Neural crest cell (in vitro differentiated cells): ENCODE measurements at places on chromosomes 6 and 20. TPM values are rescaled to one million over a fixed set of nuclear protein-coding genes. Genes with fewer than 3 reads are reported as not detected.

The TBXT gene
- not detected in 2 replicates for total RNA-seq

The IBTK gene
- total RNA-seq, result 26.5 and 29.2 TPM in 2 replicates

The IL17F gene
- total RNA-seq, result not detected in 2 replicates

The IP6K3 gene
- total RNA-seq, result 0.72 and 0.89 TPM in 2 replicates

The COX4I2 gene
- total RNA-seq, result not detected in 2 replicates

The IMPG1 gene
- total RNA-seq, result not detected in 2 replicates

The PRSS35 gene
- total RNA-seq, result 3.3 and 3.9 TPM in 2 replicates

The LGSN gene
- total RNA-seq, result not detected in 2 replicates

The FOXP4 gene
- 57.9 and 62.4 TPM in 2 replicates for total RNA-seq

The TOP1 gene
- total RNA-seq, result 102 and 110 TPM in 2 replicates

The NOTCH4 gene
- 5.6 and 6.3 TPM in 2 replicates for total RNA-seq

DNA sequence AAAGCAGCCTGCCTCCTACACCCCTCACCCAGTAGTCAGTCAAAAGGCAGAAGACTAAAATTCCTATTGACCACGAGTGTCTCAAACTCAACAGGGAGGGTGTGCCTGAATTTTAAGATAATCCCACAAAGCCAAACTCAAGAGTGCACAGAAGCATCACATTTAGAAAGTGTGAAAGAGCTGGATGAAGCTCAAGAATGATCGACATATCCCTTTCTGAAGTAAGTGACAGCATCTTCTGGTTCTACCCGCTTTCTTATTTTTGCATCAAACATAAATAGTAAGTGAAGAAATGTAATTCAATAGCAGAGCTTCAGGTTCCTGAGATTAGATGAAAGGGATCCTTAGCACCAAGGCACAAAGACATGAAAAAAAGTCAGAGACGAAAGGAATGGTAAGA lies 64.5 kb upstream of the BACH2 start:
- no peak for DNase-seq
- H3K36me3 ChIP-seq, result no peaks in the 10 kb centered on the region
- no peak overlapping the region for H3K4me3 ChIP-seq
- no peaks in the 10 kb centered on the region for H3K27me3 ChIP-seq
- peaks cover 4% of the 10 kb centered on the region for H3K4me1 ChIP-seq
- no peak overlapping the region for H3K27ac ChIP-seq

DNA sequence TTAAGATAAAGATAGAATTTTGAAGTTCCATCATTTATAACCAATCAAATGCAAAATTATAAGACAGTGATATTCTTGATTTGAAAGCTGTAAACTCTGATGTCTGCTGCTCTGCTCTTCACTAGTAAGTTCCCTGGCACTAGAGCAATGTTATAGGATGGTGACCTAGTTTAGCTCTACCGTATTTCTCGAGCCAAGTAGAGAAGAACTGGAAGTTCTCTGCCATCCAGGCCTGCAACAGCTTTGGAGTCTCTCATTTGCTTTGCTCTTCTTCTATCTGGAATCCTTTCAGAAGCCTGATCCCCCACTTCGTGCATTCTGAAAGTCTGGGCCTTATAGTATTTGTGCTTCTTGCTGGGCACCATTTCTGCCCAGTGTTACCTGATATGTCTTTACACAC lies 100.3 kb downstream of the PLCB1 start:
- no peaks in the 10 kb centered on the region for H3K27me3 ChIP-seq
- no peak overlapping the region for H3K27ac ChIP-seq
- no peaks in the 10 kb centered on the region for H3K36me3 ChIP-seq
- no peaks in the 10 kb centered on the region for H3K4me1 ChIP-seq
- no peak for DNase-seq

GRCh38 chr20:23066772-23067171 lies 17.3 kb upstream of the THBD start:
- DNase-seq, result no peak
- no peak overlapping the region for H3K27ac ChIP-seq
- no peak overlapping the region for H3K4me3 ChIP-seq
- H3K27me3 ChIP-seq, result peaks cover 3% of the 10 kb centered on the region
- peaks cover 16% of the 10 kb centered on the region for H3K4me1 ChIP-seq
- no peaks in the 10 kb centered on the region for H3K36me3 ChIP-seq

DNA sequence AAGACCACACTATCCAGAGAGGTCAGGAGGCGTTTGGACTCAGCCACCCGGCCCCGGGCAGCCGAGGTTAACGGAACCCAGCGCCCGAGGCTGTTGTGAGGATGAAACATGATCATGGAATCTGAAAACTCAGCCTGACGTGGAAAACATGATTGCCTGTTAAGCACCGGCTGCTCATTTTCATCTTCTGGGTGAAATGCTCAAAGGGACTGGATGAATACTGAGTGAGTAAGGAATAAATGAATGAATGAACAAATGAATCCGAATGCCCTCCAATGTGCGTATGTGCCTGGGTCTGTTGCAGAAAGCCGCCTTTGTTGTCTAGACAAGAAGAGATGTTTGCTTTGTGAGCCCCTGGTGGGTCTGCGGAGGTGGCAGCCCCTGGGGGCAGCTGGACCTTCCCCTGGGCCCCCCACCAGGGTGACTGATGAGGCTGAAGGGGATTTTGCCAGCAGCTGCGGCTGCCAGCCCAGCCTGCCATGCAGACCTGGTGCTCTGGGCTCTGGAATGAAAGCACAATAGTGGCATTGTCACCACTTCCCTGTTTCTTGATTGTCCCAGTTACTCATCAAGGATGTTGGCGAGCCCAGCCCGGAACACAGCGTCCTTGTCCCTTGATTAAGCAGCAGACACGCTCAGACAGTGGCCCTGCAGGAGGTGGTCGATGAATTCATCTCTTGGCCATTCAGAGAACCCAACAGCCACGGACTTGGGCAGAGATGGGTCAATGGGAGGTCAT lies 211.1 kb downstream of the ANKRD60 start:
- peaks cover 29% of the 10 kb centered on the region for H3K27me3 ChIP-seq
- peaks cover 30% of the 10 kb centered on the region for H3K4me1 ChIP-seq
- H3K27ac ChIP-seq, result no peak overlapping the region
- no peak overlapping the region for H3K4me3 ChIP-seq

GRCh38 chr6:109840796-109841195 lies 137.3 kb upstream of the GPR6 start:
- H3K4me1 ChIP-seq, result no peaks in the 10 kb centered on the region
- DNase-seq, result no peak
- H3K36me3 ChIP-seq, result no peaks in the 10 kb centered on the region
- H3K27ac ChIP-seq, result no peak overlapping the region
- no peak overlapping the region for H3K4me3 ChIP-seq
- H3K27me3 ChIP-seq, result no peaks in the 10 kb centered on the region

- H3K27me3 ChIP-seq, result no peaks in the 10 kb centered on the region
- no peak overlapping the region for H3K27ac ChIP-seq
- H3K4me3 ChIP-seq, result no peak overlapping the region
Observed at GRCh38 chr6:161162722-161163121, 111.1 kb downstream of the AGPAT4 start.

- no peaks in the 10 kb centered on the region for H3K36me3 ChIP-seq
- no peaks in the 10 kb centered on the region for H3K4me1 ChIP-seq
- DNase-seq, result no peak
- no peak overlapping the region for H3K27ac ChIP-seq
- no peak overlapping the region for H3K4me3 ChIP-seq
Observed at GRCh38 chr6:40295251-40295950, 291.8 kb downstream of the LRFN2 start.

DNA sequence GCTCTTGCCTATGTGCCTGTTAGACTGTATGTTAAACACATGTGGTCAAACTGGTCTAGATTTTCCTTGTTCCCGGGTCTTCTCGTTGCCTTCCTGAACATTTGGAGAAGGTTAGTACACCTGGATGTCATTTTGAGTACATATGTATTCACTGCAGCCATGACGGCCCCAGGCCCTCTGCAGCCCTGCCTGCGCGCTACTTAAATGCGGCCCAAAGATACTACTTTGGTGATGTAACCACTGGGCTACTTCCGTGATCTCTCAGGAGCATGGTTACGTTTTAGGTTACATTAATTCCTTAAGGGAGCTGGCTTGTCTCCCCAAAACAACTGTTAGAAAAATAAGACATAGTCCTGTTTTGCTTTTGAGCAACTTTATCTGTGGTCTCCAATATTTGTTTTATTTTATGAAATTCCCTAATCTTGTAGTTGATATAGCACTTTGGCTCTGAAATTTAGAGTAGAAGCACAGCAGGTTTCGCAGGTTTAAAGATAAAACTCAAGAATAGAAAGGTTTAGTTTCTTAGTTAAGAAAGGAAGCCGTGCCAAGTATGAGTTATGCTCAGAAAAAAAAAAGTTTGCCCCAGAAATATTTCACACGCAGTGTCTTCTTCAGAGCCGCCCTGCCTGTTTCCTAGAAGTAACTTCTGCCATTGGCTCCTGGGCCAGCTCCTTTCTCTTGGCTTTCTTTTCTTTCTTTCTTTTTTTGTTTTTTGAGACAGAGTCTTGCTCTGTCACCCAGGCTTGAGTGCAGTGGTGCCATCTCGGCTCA lies 38.1 kb downstream of the TIAM2 start:
- H3K4me1 ChIP-seq, result peaks cover 10% of the 10 kb centered on the region
- DNase-seq, result no peak
- H3K4me3 ChIP-seq, result no peak overlapping the region
- H3K27me3 ChIP-seq, result no peaks in the 10 kb centered on the region
- H3K27ac ChIP-seq, result no peak overlapping the region

- no peak overlapping the region for H3K4me3 ChIP-seq
- no peak for DNase-seq
- no peak overlapping the region for H3K27ac ChIP-seq
- no peaks in the 10 kb centered on the region for H3K27me3 ChIP-seq
- H3K36me3 ChIP-seq, result no peaks in the 10 kb centered on the region
Observed at GRCh38 chr6:149233056-149233715, 84.3 kb upstream of the TAB2 start.

GRCh38 chr6:34234667-34235306 lies 1.9 kb upstream of the HMGA1 start:
- no peak for DNase-seq
- peaks cover 39% of the 10 kb centered on the region for H3K4me1 ChIP-seq
- H3K36me3 ChIP-seq, result peaks cover 4% of the 10 kb centered on the region
- H3K27me3 ChIP-seq, result peaks cover 6% of the 10 kb centered on the region

DNA sequence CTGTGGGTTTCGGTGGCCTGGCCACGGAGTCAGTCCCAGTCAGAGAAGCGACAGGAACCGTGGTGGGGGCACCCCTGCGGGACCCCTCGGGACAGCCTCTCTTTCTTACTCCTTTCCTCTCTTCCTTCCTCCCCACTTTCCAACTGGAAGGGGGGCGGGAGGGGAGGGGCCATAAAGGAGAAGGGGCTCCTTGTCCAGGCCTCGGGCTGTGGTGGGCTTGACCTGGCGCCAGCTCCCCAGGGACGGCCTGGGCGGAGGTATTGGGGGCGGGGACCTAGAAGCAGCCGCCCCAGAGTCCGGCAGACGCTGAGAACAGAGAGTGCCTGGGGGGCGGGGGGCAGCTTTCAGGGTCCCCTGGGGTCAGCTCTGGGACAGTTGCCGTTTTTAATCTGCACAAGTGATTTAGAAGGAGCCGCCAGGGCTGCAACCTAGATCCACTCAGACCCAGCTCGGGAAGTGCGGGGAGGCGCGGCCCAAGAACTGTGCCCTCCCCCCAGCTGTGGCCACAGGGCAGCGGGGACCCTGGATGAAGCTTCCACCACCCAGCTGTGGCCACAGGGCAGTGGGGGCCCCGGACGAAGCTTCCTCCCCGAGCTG lies 6.4 kb upstream of the ABHD16B start:
- H3K27me3 ChIP-seq, result peaks cover 2% of the 10 kb centered on the region
- no peak overlapping the region for H3K27ac ChIP-seq
- H3K36me3 ChIP-seq, result no peaks in the 10 kb centered on the region
- peaks cover 39% of the 10 kb centered on the region for H3K4me1 ChIP-seq

GRCh38 chr6:24743944-24744335 lies 25.0 kb upstream of the C6orf62 start:
- no peaks in the 10 kb centered on the region for H3K27me3 ChIP-seq
- H3K27ac ChIP-seq, result no peak overlapping the region
- DNase-seq, result no peak
- no peaks in the 10 kb centered on the region for H3K36me3 ChIP-seq
- H3K4me3 ChIP-seq, result no peak overlapping the region

- DNase-seq, result no peak
- H3K27me3 ChIP-seq, result no peaks in the 10 kb centered on the region
- peaks cover 5% of the 10 kb centered on the region for H3K4me1 ChIP-seq
- no peak overlapping the region for H3K4me3 ChIP-seq
- no peaks in the 10 kb centered on the region for H3K36me3 ChIP-seq
- H3K27ac ChIP-seq, result no peak overlapping the region
Observed at GRCh38 chr6:140779341-140779740, 1353.4 kb upstream of the GJE1 start.

- H3K36me3 ChIP-seq, result no peaks in the 10 kb centered on the region
- H3K4me1 ChIP-seq, result no peaks in the 10 kb centered on the region
- no peak overlapping the region for H3K27ac ChIP-seq
- no peak for DNase-seq
- no peaks in the 10 kb centered on the region for H3K27me3 ChIP-seq
Observed at GRCh38 chr6:69022993-69023392, 387.9 kb downstream of the ADGRB3 start.

- peaks cover 91% of the 10 kb centered on the region for H3K27me3 ChIP-seq
- H3K4me3 ChIP-seq, result peak within 1 kb of the TSS; percentile 86
- no peaks in the 10 kb centered on the region for H3K36me3 ChIP-seq
- peak; percentile 22 for DNase-seq
- H3K4me1 ChIP-seq, result peaks cover 18% of the 10 kb centered on the region
Observed at GRCh38 chr6:7541175-7542064, at the start of gene DSP. DSP (plus strand) TSS chr6:7541671; CDS start chr6:7541916, 245 bp downstream.
